ENCODE measurements at places on chromosomes 12 and 14.

GRCh38 chr14:68842298-68842697, 49.4 kb upstream of the ZFP36L1 start:
- H3K27ac ChIP-seq = no peak overlapping the region
- H3K4me3 ChIP-seq = no peak overlapping the region
- no peaks in the 10 kb centered on the region for H3K27me3 ChIP-seq
- DNase-seq = no peak

GRCh38 chr12:32467959-32468863, 68.9 kb downstream of the FGD4 start:
- no peaks in the 10 kb centered on the region for H3K27me3 ChIP-seq
- H3K4me3 ChIP-seq = no peak overlapping the region
- no peaks in the 10 kb centered on the region for H3K4me1 ChIP-seq
- H3K27ac ChIP-seq = no peak overlapping the region
- DNase-seq = no peak

- H3K27ac ChIP-seq = no peak overlapping the region
- H3K27me3 ChIP-seq = no peaks in the 10 kb centered on the region
- H3K4me1 ChIP-seq = no peaks in the 10 kb centered on the region
- H3K36me3 ChIP-seq = no peaks in the 10 kb centered on the region
- no peak for DNase-seq
These were observed 34.7 kb downstream of the CYP46A1 start for GRCh38 chr14:99718811-99719192.

DNA sequence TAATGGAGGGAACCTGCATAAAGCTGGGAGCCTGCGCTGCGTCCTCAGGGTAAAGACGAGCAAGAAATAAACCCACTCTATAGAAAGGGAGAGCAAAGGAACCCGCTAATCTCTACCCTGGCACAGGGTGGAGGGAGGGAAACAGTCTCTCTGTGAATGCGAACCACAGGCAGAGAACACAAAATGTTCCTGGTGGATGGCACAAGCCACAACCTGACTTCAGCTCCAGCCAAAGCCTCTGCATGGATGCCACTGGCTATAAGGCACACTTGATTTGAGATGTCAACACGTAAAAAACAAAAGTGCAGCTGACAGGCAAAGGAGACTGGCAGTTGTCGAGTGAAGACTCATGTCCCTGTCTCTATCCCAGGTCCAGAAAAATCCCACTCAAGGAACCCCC, 32.4 kb downstream of the CHGA start:
- H3K4me1 ChIP-seq = peaks cover 4% of the 10 kb centered on the region
- DNase-seq = no peak
- no peaks in the 10 kb centered on the region for H3K27me3 ChIP-seq
- peaks cover 1% of the 10 kb centered on the region for H3K36me3 ChIP-seq
- no peak overlapping the region for H3K27ac ChIP-seq
- no peak overlapping the region for H3K4me3 ChIP-seq

DNA sequence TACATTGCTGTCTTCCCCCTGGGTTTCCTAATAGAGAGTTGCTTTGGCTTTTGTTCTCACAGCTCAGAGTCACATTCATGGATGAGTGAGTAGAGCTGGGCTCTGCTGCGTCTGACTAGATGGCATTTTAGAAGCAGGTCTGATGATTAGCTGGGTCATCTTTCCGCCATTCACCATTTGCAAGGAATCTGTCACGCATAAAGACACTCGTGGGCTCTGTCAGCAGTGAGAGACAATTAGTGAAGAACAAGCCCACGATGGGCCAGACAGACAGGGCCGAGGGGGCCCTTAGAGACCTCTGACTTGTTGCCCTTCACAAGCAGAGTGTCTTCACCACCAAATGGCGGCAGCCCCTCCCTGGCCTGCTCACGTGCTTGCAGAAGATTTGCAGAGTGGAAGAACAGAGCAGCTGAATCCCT, 175.0 kb downstream of the CRADD start:
- DNase-seq = no peak
- H3K27me3 ChIP-seq = no peaks in the 10 kb centered on the region
- H3K36me3 ChIP-seq = peaks cover 18% of the 10 kb centered on the region
- H3K4me1 ChIP-seq = peaks cover 20% of the 10 kb centered on the region
- H3K27ac ChIP-seq = no peak overlapping the region

GRCh38 chr14:61202124-61202523, 79.0 kb downstream of the TMEM30B start:
- no peak for DNase-seq
- no peak overlapping the region for H3K27ac ChIP-seq
- peaks cover 14% of the 10 kb centered on the region for H3K27me3 ChIP-seq

DNA sequence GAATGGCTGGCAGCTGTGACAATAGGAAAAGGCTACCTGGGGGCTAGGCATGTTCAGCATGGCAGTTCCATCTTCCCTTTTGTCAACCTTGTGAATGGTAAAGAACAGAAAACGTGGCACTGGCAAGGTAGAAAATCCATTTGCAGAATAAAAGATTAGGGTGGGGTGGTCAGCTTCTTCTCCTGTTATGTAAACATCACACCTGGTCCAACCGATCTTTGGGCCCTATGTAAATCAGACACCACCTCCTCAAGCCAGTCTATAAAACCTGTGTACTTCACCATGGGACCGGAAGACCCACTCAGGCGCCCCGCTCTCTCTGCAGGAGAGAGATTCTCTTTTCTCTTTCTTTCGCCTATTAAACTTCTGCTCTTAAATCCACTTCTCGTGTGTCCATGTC, 19.6 kb upstream of the TMEM30B start:
- H3K4me1 ChIP-seq = peaks cover 51% of the 10 kb centered on the region
- H3K4me3 ChIP-seq = no peak overlapping the region
- H3K27ac ChIP-seq = no peak overlapping the region
- peaks cover 2% of the 10 kb centered on the region for H3K36me3 ChIP-seq
- no peaks in the 10 kb centered on the region for H3K27me3 ChIP-seq
- no peak for DNase-seq

- H3K4me3 ChIP-seq = no peak overlapping the region
- H3K27ac ChIP-seq = no peak overlapping the region
- no peaks in the 10 kb centered on the region for H3K4me1 ChIP-seq
- DNase-seq = no peak
- peaks cover 16% of the 10 kb centered on the region for H3K27me3 ChIP-seq
- no peaks in the 10 kb centered on the region for H3K36me3 ChIP-seq
These were observed 165.0 kb downstream of the OTOGL start for GRCh38 chr12:80264386-80264785.

- no peak overlapping the region for H3K4me3 ChIP-seq
- DNase-seq = no peak
- no peak overlapping the region for H3K27ac ChIP-seq
- no peaks in the 10 kb centered on the region for H3K36me3 ChIP-seq
These were observed 95.2 kb downstream of the EGLN3 start for GRCh38 chr14:33855672-33856071.

DNA sequence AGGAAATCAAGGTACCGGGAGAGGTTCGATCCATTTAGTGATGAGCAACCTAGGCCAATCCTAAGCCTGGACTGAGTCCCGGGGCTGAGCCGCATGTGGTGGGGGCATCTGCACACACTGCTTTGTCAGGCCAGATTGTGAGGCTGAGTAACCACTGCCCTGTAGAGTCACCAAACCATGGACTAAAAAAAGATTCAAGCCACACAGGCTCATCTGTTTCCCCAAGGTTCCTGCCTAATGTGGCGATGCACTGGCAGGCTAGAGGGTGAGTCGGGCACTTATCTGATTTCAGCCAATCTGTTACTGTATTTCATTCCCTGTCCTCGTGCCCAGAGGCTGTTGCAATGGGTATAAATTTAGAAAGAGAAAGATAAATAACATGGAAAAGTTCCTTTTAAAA, 140.8 kb downstream of the TTC7B start:
- no peak for DNase-seq
- peaks cover 38% of the 10 kb centered on the region for H3K4me1 ChIP-seq
- no peaks in the 10 kb centered on the region for H3K27me3 ChIP-seq
- H3K27ac ChIP-seq = no peak overlapping the region
- H3K36me3 ChIP-seq = no peaks in the 10 kb centered on the region

Measured in activated naive CD4-positive, alpha-beta T cell treated with anti-CD3 and anti-CD28 coated beads for 36 hours (primary cell).